ENCODE measurements at places on chromosomes 6 and 20. TPM values are rescaled to one million over a fixed set of nuclear protein-coding genes. Genes with fewer than 3 reads are reported as not detected.

GRCh38 chr20:14005996-14006395 is 10.7 kb downstream of the MACROD2 start:
- DNase-seq = no peak

- DNase-seq = no peak
Observed at GRCh38 chr6:150876598-150876997, 11.1 kb downstream of the MTHFD1L start.

GRCh38 chr20:4153251-4153650 is 137.9 kb upstream of the RNF24 start:
- DNase-seq = no peak

- no peak for DNase-seq
Observed at GRCh38 chr6:89669002-89669401, 30.5 kb upstream of the LYRM2 start.

DNA sequence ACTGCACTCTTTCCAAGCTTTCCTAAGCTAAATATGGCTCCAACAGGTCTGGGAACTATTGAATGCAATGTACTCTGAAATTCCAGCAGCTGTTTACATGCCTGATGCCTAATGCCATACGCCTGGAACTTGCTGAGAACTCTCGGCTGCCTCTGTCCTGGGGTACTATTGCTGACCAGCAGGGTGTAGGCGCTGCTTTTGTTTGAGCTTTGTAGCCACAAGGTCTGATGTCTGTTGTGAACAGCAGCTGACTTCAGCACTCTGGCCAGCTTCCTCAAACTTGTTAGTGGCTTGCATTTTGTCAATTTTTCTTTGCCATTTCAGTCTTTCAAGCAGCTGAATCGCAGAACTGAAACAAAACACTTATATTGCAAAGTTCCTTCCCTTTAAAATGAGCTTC is 26.7 kb downstream of the SAYSD1 start:
- DNase-seq = no peak

- no peak for DNase-seq
Observed at GRCh38 chr6:1479095-1479494, 89.7 kb downstream of the FOXF2 start.

FHL5 gene
- not detected for polyA plus RNA-seq

DNA sequence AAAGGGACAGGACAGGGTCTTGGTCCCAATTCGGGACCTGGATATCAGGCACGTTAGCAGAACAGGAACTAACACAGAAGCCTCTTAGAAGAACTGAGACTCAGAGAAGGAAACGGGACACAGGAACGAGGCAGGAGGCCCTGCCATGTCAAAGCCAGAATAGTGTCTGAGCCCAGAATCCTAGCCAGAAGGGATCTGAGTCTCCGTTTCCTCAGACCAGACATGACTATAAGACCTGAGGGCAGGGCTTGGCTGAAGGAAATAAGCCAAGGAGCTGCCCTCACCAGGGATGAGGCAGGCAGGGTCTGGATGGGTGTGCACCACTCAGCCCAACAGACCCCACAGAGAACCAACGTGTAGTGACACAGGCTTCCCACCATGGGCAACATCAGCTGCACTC is 40.3 kb downstream of the TRERF1 start:
- DNase-seq = no peak

GRCh38 chr20:916125-916799 is at the start of gene ANGPT4:
TSS of gene ANGPT4 (minus strand) at chr20:916334. CDS start at chr20:916214, 120 bp downstream.
- DNase-seq = no peak

GRCh38 chr6:21666201-21666691 is 72.7 kb downstream of the SOX4 start:
- no peak for DNase-seq

GRCh38 chr20:15406072-15406471 is 1068.7 kb upstream of the FLRT3 start:
- DNase-seq = no peak

FAM120B gene
- 21.0 TPM for polyA plus RNA-seq

DNA sequence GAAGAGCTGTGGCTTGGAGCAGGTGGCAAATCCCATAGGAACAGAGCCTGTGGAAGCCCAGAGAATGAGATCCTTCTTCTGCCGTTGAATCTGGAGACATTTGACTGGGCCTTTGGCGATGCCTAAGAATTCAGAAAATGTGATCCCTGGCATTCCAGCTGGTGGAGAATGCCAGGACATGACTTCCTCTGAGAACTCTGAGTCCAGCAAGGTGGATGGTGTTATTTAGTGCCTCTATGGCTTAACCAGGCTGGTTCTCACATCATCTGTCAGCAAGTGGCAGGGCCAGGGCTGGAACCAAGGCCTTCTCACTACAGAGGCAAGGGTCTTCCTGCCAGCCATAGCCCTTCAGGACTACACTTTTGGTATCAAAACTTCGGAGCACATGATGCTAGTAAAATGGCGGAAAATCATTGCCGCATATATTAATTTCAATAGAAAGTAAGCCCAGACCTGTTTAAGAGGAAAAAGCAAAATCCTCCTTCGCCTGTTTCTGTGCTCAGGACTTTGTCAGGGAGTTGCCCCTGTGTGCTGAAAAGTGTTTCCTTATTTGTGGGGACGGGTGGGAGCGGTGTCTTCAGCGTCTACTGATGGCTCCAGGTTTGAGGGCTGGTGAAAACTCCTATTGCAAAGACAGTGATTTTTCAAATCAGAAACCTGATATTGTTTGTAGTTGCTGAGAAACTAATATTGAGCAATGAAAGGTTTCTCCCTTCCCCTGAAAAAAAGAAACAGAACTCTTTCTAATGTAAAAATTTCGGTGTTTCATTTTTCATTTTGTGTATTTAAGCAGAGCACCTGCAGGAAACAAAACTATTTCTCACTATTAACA is 23.9 kb downstream of the DUSP22 start:
- peak; percentile 80 for DNase-seq

DNA sequence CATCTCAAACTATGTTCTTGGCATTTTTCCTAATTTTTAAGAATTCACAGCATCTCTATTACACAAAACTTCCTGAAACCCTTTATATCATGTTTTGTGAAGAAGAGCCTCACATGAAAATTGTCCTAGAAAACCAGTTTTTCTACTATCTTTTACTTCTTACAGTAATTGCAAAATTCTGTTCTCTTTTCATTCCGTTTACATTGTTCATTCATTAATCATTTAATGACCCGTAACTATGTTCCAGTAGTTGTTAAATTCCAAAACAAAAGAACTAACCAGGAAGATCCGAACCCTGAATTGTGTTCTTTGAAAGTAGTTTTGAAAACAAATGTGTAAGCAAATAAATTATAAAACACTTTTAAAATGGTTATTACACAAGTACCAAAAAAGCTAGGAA is 597.0 kb downstream of the EYS start:
- DNase-seq = no peak

CLPSL2 gene
- polyA plus RNA-seq = not detected

GPSM3 gene
- 128 TPM for polyA plus RNA-seq

GSTA3 gene
- polyA plus RNA-seq = not detected

ESR1 gene
- polyA plus RNA-seq = 0.42 TPM

GRCh38 chr6:88358846-88359245 is 192.7 kb upstream of the CNR1 start:
- no peak for DNase-seq

- no peak for DNase-seq
Observed at GRCh38 chr6:2020909-2021308, 224.5 kb downstream of the GMDS start.

DNA sequence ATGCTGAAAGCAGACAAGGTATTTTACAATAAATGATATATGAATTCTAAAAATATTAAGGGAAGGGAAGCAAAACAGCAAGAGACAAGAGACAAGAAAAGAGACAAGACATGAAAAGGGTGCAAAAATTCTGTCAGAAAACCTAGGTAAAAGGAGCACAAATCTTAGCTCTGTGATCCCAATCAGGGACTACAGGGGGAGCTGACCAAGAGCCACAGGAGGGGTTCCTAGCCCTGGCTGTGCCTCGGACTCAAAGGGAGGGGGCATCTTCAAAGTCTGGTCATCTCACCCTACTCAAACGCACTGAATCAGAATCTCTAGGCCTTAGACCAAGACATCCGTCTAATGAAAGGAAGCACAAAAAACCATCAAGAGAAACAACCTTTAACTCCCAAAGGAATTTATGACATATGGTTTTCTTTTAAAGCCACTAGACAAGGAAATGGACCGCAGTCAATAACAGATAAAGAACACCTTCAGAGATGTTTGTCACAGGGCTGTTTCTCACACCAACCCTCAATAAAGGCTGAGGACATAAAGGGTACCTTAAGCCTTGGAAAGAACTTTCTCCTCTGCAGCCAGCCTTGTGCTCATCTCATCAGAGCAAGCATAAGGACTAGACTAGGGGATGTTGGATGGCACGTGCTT is 130.4 kb upstream of the CDYL start:
- no peak for DNase-seq

DNA sequence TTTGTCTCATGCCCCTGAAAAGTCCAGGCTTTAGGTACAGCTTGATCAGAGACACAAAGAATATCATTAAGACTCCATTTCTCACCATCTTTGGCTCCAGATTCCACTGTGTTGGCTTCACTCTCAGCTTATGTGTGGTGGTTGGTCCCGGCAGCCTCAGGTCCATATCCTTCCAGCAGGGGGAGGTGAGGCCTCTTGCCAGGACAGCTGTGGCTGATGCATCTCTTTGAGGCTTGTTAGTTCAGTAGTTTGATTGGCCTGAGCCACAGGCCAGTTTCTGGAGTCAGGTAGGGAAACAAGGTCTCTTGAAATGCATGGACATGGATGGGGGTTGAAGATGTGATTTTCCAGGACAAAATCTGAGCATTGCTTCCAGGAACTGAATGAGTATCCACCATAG is 62.4 kb downstream of the JAG1 start:
- no peak for DNase-seq

LAMA2 gene
- 0.14 TPM for polyA plus RNA-seq

DNA sequence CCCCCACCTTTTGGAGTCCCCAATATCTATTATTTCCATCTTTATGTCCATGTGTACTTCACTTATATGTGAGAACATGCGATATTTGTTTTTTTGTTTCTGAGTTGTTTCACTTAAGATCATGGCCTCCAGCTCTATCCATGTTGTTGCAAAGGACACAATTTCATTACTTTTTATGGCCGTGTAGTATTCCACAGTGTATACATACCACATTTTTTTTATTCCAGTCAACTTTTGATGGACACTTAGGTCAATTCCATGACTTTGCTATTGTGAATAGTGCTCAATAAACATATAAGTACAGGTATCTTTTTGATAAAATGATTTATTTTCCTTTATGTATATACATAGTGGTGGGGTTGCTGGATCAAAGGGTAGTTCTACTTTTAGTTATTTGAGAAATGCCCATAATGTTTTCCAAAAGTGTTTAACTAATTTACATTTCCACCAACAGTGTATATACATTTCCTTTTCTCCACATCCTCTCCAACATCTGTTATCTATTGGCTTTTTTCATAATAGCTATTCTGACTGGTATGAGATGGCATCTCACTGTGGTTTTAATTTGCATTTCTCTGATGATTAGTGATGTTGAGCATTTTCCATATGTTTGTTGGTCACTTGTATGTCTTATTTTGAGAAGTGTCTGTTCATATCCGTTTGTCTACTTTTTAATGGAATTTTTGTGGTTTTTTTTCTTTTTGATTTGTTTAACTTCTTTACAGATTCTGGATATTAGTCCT is 34.0 kb upstream of the COL10A1 start:
- no peak for DNase-seq

DNA sequence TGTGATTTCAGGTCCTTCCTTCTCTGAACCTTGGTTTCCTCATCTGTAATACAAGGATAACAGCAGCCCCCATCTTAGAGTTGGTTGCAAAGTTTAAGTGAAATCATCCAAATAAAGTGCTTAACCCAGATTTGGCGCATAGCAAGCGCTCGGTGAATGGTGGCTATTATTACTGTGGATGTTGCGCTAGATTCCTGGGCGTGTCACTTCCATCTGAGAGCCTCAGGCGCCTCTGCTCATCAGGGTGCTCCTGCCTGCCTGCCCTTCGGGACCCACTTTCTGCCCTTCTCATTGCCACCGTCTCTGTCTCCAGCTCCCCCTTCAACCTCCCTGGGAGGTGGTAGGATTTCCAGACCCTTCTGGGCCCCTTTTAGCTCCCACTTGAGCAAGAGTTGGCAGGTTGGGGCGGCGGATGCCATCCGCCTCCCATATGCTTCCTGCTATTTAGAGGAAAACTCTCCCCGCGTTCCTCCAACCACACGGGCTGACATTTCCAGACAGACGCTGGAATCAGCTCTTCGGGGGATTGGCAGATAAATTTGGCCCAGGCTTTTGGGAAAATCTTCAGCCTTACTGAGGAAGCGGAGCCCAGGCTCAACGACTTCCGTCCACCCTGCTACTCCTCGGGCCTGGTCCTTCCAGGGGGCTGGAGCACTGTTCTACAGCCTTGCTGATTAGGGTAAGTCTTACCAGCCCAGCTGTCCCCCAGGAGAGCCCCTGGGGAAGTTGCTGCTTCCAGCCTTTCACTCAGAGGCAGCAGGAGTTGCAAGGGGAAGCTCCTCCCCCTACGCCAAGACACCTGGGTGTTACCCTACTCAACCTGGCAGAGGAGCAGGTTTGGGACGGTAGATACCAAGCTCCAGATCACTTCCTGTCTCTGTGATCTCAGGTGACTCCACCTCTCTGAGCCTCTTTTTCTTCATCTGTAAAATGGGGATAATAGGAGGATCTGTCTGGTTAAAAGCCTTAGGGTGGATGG is 71.5 kb downstream of the DLGAP4 start:
- no peak for DNase-seq
